AG08396 (cell line): ENCODE measurements at places on chromosomes 13 and 19.
A peak's percentile ranks its signal among the peaks of the same experiment; 100 is the strongest.

DNA sequence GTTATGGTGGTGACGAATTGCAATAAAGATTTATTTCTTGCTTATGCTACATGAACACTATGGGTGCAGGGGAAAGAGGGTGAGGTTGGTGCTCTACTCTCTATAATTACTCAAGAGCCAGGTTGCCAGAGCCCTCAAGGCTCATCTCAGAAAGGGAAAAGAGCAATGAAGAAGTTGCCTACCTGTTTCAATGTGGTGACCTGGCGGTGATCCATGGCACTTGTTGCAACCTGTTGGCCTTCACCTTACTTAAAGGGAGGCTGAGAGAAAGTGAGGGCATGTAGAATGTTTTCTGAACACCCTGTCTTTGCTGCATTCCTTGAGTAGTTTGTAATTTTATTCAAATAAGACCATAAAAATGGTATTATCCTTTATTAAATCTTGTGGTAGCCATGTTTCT lies 394.4 kb downstream of the GPC6 start:
- no peak for DNase-seq

DNA sequence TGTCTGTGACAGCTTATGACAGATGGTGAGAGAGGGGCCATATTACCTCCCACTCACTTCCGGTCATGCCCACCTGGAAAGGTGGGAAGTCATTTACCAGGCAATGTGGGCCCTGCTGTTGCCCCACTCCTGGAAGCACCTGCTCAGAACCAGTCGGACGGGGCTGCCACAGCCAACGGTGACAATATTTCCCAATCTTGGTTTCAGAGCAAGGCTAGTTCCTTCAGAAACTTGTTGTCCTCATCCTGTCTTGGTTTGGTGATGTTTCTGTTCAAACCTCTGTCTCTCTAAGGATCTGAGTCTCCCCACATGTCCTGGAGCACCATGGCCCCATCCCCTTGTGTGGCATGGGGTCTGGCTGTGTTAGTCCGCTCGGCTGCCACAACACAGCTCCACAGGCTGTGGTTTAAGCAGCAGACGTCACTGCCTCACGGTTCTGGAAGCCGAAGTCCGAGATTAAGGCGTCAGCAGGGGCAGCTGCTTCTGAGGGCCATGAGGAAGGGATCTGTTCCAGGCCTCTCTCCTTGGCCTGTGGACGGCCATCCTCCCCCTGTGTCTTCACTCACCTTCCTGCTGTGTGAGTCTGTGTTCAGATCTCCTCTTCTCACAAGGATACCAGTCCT lies 31.5 kb upstream of the SLC15A1 start:
- no peak for DNase-seq

GRCh38 chr13:28429685-28430290 lies 65.1 kb downstream of the FLT1 start:
- no peak for DNase-seq

DNA sequence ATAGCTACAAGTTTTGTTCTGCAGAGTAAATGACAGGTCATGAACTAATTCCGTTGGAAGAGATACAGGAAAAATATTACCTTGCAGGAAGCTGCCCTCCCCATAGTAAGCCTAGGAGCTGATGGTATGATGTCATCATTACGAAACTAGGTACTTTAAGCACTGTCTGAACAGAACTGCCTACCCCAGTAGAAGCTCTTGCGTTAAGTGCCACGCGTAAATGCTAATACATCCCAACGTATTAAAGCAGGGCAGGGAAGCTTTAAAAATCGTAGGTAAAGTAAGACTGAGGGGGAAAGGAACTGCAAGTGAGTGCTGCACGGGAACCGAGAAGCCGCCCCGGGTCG lies 572 bp downstream of the UGGT2 start:
- peak; percentile 65 for DNase-seq

- no peak for DNase-seq
Observed at GRCh38 chr19:19356901-19357566, 36.4 kb downstream of the MAU2 start.

DNA sequence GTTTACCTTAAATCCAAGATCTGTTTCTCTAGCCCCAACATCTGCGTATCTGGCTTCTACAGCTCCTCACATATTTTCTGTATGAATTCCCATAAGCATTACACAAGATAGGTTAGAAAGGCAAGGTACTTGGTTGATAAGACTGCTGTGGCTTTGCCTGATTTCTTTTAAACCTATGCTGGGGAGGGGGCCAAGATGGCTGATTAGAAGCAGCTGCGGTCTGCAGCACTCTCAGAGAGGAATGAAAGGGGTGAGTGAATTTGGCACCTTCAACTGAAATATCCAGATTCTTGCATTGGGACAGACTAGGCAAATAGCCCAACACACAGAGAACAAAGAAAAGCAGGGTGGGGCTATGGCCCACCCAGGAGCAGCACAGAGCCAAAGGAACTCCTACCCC lies 12.2 kb upstream of the DLEU7 start:
- DNase-seq = no peak

DNA sequence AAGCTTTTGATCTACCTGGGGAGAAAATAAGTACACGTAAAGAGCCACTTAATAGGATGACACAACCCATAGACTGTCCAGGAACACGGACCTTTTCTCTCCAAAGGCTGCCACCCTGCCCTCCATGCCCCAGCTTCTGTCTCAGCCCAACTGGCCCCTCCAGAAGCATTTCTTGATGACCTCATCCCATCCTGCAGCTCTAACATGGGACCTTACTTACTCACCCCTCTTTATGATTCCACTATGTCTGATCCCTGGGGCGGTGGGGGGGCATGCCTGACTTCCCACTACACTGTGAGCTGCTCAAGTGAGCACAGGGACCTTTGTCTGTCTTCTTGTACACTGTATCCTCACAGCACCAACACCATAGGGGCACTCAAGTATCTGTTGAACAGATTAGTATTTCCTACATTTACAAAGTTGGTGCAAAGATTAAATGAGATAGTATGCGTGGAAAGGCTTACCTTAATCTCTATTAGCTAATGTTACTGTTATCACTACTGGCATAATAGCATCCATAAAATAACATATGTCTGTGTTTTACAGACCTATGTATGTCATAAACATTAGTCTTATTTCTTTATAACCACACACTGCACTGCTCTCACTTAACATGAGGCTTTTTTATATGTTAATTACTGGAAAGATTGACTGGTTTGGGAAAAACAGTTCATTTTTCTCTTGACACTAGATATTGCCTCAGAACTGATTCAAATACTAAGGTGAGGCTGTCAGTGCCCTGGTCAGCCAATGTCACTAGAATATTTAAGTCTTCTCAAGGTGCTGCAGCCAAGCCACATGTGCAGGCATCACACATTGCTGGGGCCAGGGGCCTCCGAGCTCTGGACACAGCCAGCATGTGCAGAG lies 100.9 kb downstream of the FOXO1 start:
- DNase-seq = no peak

DNA sequence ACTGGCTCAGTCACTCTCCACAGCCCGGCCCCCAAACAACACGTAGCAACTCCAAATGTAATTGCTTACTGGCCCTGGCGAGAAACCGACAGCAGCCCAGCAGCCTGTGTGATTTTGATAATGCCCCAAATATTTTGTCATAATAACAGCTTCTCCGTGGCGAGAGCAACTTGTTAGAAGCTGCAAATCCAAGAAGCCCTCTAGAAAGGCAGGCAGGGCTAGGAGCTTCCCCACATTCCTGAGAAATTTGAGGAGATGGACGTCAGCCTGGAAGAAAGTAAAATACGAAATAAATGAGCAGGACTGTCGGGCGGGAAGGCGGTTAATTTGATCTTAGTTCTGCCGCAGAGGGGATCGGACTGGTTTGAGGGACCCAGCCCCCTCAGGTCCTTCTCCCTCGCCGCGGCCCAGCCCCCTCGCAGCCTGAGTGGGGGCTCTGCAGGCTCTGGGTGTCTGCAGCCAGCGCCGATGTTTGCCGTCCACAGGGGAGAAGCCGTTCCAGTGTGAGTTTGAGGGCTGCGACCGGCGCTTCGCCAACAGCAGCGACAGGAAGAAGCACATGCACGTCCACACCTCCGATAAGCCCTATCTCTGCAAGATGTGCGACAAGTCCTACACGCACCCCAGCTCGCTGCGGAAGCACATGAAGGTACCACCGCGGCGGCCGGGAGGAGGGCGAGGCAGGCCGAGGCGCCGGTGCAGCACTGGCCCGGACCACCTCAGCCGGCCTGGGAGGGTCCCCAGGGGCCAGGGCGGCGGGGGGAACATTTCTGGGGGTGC lies 3.1 kb downstream of the ZIC2 start:
- no peak for DNase-seq

DNA sequence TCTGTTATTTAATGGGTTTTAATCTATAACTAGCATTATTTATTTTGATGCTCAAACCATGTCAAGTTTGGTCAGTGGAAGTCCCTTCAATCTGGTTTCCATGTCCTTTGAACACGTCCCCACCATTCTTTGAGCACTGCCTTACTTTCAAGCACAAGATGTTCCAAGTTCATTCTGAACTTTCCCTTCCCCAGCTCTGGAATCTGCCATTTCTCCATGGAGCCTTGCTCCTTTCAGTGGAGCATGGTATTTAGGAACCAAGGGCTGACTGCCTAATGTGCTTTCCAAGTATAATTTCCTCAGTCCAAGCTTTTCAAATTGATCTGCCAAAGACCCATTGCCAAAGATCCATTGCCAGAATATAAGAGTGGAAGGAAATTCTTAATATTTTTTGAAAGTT lies 1.1 kb upstream of the ZNF546 start:
- no peak for DNase-seq

DNA sequence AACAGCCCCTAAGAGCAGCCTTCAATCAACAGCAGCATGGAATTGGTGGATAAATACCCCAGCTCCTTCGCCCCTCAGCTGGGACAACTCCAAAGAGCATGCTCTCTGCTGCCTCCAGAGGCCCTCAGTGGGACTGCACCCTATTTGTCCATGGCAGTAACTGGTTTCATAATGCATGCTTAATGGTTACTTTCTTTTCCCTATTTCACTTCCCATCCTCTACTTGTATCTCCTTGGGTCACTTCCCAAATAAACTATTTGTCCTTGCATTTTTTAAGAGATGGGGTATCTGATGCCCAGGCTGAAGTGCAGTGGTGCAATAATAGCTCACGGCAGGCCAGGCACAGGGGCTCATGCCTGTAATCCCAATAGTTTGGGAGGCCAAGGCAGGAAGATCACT lies 13.5 kb upstream of the TPM4 start:
- peak; percentile 50 for DNase-seq

GRCh38 chr13:62524061-62524460 lies 1108.4 kb upstream of the PCDH20 start:
- DNase-seq = no peak

DNA sequence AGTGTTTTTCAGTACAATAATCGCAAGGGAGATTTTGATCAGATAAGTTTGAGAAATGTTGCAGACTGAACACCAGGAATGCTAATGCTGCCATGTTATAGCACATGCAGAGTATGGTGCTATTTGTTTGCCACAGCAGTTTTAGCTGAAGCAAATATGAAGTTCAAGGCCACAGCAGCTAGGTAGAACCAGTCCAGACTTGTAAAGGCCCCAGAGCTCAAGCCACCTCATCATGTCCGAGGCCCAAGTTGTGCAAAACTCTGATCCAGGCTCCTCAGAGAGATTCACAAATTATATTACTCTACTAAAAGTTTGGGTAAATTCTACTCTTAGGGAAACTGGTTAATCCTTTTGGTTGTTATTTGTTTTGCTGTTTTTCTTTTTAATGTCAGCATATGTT lies 2702.6 kb downstream of the PCDH9 start:
- DNase-seq = no peak

GRCh38 chr13:30124131-30124768 lies 183.1 kb downstream of the KATNAL1 start:
- DNase-seq = no peak

- no peak for DNase-seq
Observed at GRCh38 chr13:37175996-37176395, 70.5 kb upstream of the CSNK1A1L start.
